ENCODE measurements at places on chromosomes 12 and 14. TPM values are rescaled to one million over a fixed set of nuclear protein-coding genes. Genes with fewer than 3 reads are reported as not detected.

KRT81 gene
- not detected for polyA plus RNA-seq

NOC4L gene
- 16.9 TPM for polyA plus RNA-seq

KCNK13 gene
- polyA plus RNA-seq: not detected

CLSTN3 gene
- polyA plus RNA-seq: 4.9 TPM

PDE3A gene
- not detected for polyA plus RNA-seq

NTN4 gene
- not detected for polyA plus RNA-seq

SLC6A15 gene
- polyA plus RNA-seq: not detected

IPO8 gene
- 14.8 TPM for polyA plus RNA-seq

SDR9C7 gene
- not detected for polyA plus RNA-seq

Measured in naive thymus-derived CD4-positive, alpha-beta T cell (primary cell).